ENCODE measurements at places on chromosomes 5 and 9.
A peak's percentile ranks its signal among the peaks of the same experiment; 100 is the strongest.

- no peak for DNase-seq
These were observed 287.2 kb downstream of the ARRDC3 start for GRCh38 chr5:91095786-91096385.

GRCh38 chr5:72441094-72441723 lies 66.0 kb downstream of the ZNF366 start:
- no peak for DNase-seq

- DNase-seq: no peak
These were observed 2.2 kb upstream of the ELL2 start for GRCh38 chr5:95963650-95964410.

DNA sequence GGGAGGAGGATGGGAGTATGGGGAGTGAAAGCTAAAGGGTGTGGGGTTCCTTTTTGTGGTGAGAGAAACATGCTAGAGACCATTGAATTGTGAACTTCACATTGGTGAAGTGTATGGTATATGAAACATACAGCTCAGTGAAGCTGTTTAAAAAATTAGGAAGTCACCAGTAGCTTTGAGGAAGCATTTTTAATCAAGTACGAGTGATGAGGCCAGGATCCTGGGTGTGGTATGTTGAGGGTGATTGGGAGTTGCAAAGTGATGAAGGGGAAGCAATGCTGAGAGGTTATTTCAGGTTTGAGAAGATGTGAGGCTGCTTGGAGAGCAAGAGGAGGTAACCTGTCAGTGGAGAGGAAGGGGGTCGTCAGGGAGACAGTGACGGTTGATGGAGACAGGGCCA lies 22.7 kb upstream of the CLK4 start:
- no peak for DNase-seq

DNA sequence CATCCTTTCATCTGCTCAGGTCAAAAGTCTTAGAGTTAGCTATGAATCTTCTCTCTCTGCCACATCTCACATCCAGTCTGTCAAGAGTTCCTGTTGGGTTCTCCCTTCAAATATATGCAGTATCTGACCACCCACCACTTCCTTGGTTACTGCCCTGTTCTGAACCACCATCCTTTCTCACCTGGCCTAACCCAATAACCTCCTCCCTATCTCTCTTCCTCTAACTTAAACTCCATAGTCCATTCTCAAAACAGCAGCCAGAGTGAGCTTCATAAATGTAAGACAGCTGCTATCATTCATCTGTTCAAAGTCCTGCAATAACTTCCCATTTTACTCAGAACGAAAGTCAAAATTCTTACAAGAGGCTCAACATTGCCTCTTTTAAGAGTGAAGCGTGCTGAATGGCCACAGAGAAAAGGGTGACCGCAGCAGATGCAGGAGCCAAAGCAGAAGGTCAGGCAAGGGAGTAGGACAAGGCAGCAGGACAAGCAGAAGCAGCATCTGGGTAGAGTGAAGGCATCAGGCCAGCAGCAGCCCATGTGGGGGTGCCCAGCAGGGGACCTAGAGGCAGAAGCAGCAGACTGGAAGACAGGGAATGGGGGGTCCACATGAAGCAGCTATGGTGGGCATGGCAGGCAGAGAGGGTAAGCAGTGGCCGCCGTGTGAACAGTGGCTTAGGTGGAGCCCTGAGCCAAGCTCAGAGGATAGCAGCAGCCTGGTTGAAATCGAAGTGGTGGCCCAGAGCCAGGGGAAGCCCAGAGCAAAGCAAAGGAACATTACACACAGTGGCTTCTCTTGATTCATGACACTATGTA lies 39.3 kb upstream of the CDC42SE2 start:
- peak; percentile 20 for DNase-seq

- DNase-seq: no peak
These were observed 56.6 kb downstream of the WWC1 start for GRCh38 chr5:168348084-168348414.

- DNase-seq: no peak
These were observed 73.4 kb downstream of the GABBR2 start for GRCh38 chr9:98635374-98635773.

DNA sequence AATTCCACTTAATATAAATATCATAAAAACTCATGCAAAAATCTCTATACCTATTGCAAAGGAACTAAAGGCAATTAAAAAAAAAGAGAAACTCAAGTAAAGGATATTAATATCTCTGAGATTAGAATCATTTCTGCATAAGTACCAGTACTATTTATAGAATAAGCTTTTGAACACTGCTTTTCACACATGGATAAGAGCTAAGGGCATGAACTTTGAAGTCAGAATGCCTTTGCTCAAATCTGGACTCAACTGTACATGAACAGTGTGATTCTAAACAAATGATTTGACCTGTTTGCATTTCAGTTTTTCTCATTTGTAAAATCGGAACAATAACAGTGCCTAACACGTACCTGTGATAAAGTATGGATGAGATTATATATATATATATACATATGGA lies 255.9 kb downstream of the EFNA5 start:
- DNase-seq: no peak

DNA sequence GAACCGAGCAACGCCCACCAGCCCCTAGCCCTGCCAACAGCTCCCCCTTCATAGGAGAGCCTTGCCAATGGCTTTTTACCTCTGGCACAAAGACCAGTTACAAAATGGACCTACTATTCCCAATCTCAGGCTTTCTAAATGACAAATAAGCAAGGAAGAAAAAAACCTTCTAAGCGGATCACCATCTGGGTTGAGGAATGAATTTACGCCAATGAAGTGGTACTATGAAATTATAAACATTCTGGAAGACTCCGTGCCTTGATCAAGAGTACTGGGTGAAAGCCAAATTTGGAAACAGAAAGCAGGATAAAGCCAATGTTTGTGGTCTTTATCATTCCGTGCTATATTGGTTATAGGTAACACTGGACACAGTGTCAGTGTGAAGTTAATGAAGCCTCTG lies 371.9 kb downstream of the NDUFS4 start:
- no peak for DNase-seq

DNA sequence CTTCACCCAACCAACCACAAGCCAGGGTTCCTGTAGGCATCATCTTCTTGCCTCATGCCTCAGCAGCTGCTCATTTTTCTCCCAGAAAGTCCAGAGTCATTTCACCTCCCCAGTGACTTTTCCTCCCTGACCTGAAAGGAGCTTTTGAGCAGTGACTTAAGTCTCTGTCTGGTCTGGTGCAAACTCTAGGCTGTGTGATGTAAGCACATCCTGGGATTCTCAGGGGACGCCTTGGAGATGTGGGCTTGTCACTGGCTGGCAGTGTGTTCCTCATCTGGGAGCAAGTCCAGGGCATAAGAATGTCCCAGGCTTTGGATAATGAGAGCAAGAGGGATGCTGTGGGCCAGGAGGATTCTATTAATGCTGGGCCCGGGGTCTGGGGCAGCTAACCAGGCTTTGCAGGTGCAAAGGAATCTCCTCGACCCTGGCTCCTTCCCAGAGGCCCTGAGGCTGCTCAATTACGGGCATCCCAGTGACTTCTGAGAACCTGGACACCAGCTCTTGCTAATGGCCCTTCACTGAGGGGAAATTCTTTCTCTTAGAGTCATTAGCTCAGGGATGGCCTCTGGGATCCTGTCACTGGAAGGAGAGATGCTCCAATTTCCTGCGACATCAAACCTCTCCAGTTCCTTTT lies 211.0 kb upstream of the PANK3 start:
- no peak for DNase-seq

GRCh38 chr5:45038366-45038987 lies 229.7 kb downstream of the MRPS30 start:
- no peak for DNase-seq

GRCh38 chr9:135833864-135834263 lies 73.5 kb downstream of the CAMSAP1 start:
- no peak for DNase-seq

GRCh38 chr9:131237931-131238401 lies 38.3 kb downstream of the FAM78A start:
- peak; percentile 86 for DNase-seq

DNA sequence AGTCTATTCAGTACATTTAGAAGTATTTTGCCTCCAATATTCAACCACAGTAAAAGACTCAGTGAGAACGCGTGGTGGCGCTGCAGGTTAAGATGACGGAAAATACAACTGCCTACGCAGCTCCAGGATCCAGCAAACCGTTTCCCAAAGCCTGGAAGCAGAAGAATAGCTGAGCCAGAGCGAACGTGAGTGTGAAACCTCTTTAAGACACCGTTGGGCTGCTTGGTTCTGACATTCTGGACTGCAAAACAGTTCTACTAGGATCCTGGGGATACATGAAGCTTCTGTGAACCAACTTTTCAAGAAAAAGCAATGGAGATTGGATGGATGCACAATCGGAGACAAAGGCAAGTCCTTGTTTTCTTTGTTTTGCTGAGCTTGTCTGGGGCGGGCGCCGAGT lies at the start of gene PCDHB16:
Gene PCDHB16, plus strand, starts transcription at position 140 of the 400 bp plus-strand sequence. Its CDS starts 173 bp downstream, at position 313.
- DNase-seq: no peak

DNA sequence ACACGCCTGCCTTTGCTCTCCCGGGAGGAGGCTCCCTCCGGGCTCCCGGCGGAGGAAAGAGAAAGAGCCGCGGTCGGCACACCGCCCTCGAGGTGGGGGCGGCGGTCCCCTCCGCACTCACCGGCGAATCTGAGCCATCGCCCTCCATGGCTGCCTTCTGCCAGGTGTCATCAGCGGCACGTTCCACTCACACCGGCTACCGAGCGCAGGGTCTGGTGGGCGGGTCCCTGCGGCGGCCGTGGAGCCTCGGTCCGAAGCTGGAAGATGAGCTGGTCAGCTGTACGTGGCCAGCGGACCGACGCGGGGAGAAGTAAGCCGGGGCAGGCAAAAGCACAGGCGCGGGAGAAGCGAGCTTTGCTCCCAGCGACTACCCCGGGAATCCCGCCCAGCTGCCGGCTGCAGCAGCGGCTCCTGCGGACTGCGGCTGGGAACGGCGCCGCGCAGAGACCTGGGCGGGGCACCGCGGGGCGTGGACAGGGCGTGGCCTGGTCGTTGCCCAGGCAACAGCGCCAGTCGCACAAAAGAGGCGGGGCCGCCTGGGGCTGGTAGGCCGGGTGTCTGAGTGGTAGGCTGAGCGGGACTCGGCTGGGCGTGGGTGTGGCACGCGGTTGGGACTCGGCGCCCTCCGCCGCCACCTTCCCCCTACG lies at the start of gene TRIM36:
Gene TRIM36, minus strand, starts transcription at position 422 of the 647 bp plus-strand sequence. Its CDS starts 274 bp downstream, at position 148.
- peak; percentile 90 for DNase-seq

- no peak for DNase-seq
These were observed 42.1 kb downstream of the SEC61B start for GRCh38 chr9:99264070-99264680.

- DNase-seq: no peak
These were observed 596.0 kb upstream of the ADAMTS16 start for GRCh38 chr5:4544049-4544670.

DNA sequence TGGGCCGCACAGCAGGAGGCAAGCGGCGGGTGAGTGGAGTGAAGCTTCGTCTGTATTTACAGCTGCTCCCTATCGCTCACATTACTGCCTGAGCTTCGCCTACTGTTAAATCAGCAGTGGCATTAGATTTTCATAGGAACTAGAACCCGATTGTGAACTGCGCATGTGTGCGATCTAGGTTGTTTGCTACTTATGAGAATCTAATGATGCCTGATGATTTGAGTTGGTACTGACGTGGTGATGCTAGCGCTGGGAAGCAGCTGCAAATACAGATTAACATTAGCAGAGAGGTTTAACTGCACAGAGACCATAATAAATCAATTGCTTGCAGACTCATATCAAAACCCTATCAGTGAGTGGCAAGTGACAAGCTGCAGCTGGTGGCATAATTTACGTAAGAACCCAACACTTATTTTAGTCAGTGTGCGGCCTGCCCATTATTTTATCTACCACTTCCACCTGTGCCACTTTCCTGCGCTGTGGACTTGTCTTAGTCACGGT lies 133.4 kb upstream of the CDH9 start:
- no peak for DNase-seq

DNA sequence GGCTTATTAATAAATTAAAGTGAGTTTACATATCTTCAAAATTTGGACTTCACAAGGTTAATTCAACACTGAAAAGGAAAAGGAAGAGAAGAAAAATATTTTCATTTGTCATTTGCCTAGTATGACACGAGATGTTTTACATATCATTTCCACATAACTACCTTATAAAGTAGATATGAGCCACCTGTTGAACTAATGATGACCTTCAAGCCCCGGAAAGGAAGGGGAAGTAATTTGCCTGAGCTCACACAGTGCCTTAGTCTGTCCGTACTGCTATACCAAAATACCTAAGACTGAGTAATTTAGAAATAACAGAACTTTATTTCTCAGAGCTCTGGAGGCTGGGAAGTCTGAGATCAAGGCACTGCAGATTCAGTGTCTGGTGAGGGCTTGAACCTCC lies 17.9 kb downstream of the CMYA5 start:
- DNase-seq: no peak

- no peak for DNase-seq
These were observed 75.6 kb downstream of the ST8SIA4 start for GRCh38 chr5:100827481-100827889.

- DNase-seq: no peak
These were observed 42.2 kb upstream of the ALDOB start for GRCh38 chr9:101477736-101478135.

DNA sequence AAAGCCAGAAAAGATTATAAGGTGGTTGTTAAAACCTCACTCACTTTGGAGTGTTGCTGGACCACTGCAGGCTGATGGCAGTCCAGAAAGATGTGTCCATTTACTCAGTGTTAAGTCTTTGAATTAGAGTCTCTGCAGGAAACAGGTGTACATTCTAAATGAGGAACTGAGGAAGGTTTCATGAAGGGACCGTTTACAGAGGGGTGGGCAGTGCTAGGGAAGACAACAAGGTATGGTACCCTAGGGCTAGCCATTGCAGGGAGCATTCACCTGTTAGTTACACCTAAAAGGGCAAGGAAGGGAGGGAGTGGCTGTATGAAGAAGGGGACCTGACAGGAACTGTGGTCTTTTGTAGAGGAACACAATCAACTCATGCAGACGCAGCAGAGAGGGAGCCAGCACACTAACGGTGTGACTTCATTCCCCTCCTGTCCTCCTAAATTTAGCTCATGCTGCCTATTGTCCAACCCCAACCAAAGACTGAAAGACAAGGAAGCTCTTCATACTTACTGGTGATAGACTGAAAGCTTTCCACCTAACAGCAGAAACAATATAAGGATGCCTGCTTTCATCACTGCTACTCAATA lies 32.2 kb upstream of the PAX5 start:
- no peak for DNase-seq

DNA sequence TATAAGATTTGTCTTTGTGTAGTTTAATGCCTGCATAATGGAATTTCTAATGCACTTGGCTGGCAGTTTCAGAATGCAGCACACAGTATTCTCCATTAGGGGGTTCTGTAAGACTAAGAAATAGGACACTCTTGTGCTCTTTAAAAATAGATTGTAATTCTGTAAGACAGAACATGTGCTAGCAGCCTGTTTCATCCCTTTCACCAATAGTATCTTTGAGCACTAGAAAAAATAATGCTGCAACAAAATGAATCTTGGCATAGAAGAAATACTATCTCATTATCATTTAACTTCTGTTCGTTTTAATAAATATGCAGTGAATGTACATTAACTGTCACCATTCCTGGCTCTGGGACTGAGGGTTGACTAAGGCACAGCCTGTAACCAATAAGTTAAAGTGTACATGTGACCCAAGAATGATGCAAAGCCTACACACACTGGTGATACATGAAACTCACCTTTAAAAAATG lies 23.8 kb upstream of the ZNF622 start:
- peak; percentile 23 for DNase-seq

Data from CD4-positive, alpha-beta T cell treated with Interleukin-12 subunit alpha and Interleukin-12 subunit beta, for 1 hour (primary cell).